ENCODE measurements at places on chromosomes 16 and 17. TPM values are rescaled to one million over a fixed set of nuclear protein-coding genes. Genes with fewer than 3 reads are reported as not detected.

The KCTD13 gene
- 11.3 TPM for total RNA-seq

The TNP2 gene
- total RNA-seq: not detected

The TAC4 gene
- total RNA-seq: not detected

The HCRT gene
- total RNA-seq: not detected

The NUP85 gene
- 35.8 TPM for total RNA-seq

The SLC35G6 gene
- not detected for total RNA-seq

The ABCC12 gene
- not detected for total RNA-seq

Data from hematopoietic multipotent progenitor cell (in vitro differentiated cells).